Osteocyte (in vitro differentiated cells): ENCODE measurements at places on chromosomes 12 and 14. TPM values are rescaled to one million over a fixed set of nuclear protein-coding genes. Genes with fewer than 3 reads are reported as not detected.
A peak's percentile ranks its signal among the peaks of the same experiment; 100 is the strongest.

DNA sequence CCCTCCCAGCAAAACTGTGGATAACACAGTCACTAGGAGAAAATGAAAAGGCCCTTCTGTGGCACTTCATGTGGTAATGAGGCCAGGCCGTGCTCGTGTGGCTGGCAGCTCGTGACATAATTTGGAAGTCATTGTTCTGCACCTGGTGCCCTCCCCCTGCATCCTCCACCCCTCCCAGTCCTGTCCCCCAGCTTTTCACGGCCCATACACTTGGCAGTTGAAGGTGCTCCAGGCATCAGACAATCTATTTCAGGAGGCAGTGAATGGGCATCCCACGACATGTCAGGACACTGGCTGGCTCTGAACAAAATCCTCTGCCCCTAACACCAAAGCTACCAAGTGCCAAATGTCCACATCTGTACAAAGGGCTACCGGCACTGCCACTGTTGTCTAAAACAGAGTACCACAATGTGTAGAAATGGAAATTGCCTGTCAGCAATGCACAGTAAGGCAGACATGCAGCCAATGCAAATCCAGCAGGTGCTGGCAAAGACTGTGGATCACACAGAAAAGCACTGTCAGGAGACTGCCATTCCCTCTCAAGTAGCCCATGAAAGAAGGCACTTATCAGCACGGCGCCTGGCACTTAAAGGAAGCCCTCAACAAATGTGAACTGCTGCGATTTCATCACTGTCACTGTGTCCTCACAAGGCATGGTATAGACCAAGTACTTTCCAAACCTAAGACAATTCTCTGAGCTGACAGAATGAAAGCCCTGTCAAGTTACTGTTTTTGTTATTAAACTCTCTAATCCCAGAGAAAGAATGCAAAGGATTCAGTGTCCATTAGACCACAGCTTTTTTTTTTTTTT, 39.1 kb downstream of the CORO1C start:
- no peak for DNase-seq

DNA sequence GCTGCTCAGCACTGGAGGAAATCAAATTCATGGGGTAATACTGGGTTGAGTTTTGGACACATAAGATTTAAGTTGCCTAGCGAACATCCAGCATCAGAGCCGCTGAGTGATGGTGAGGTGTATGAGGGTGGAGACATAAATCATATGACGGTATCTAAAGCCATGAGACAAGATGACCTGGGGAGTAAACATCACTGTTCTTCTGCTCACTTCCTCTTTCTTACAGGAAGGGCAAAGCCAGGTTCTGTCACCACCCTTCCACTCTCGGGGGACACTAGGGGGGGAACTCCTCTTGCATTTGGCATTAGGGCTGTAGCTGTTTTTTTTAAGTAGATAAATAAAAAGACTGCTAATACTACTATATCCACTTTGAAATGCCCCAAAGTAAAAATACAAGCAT, 24.0 kb downstream of the PRDM4 start:
- DNase-seq, result no peak

- DNase-seq, result no peak
These were observed 57.4 kb downstream of the PLXNC1 start for GRCh38 chr12:94205822-94206221.

GRCh38 chr14:63269561-63270225, 49.0 kb downstream of the GPHB5 start:
- DNase-seq, result no peak

- DNase-seq, result no peak
These were observed 73.9 kb downstream of the SYT1 start for GRCh38 chr12:78938341-78939084.

DNA sequence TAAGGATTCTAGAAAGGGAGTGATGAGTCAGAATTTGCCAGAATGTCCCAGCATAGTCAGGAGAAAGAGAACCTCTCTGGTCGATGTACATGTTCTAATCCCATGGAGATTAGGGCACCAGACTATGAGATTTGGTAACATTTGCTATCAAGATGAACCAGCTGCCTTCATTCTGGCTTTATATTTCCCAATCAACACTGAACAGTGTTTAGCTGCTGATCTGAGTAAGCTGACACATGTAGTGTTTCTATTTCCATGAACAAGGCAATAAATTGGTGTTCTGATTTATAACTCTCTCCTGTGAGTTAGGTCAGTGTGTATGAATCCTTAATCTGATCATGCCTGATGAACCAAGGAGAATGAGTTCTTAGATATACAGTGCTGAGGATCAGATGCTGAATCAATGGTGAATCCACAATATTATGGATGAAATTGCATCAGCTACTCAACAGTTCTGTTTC, 158.0 kb upstream of the AMIGO2 start:
- no peak for DNase-seq

GRCh38 chr14:95046711-95047681, 110.3 kb downstream of the DICER1 start:
- peak; percentile 83 for DNase-seq

- no peak for DNase-seq
These were observed 105.1 kb downstream of the TMTC3 start for GRCh38 chr12:88247241-88247643.

DNA sequence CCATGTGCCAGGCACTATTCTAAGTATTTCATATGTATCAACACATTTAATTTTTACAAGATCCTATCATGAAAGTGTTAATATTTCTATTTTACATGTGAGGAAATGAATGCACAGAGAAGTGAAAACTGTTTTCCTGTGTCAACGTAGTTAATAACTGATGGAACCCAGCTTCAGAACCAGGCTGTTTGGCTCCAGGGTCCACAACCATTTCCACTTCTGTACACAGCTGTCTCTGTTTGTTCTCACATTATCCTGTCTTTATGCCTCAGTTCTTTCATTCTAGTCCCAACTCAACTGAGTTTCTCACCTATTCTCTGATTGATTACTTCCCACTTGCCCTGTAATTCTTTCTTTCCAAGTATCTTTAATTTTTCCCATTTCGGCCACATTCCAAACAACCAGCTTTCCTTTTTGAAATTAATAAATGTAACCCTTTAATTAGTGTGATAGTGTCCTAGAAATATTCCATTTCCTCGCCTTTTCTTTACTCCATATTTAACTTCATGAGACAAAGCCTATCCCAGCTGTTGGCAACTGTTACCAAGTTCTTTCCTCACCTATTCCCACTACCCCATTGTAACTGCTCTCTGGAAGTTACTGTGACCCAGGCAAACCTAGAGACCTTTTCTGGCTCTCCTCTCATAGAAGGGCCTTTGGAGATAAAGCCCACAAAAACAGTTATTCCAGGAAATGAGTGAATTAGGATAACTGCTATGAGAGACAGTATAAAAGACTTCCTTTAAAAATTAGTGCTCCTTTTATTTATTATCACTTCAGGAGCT, 218.7 kb downstream of the RASSF9 start:
- no peak for DNase-seq

GRCh38 chr12:96238336-96239047, 44.3 kb downstream of the ELK3 start:
- no peak for DNase-seq

DNA sequence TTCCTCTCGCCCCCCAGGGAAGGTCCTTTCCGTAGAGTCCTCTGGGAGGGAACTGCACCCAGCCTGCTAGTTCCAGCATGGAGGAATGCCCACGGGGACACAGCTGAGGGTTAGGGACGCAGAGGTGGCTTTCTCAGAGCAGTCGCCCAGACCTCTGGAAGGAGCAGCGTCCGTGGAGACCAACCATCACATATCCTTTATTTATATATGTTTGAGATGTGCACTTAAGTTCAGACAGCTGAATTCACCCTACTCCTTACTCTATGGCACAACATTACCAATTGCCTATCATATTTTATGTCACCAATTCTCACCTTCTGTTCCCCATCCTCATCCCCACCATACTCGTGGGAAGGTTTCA, 305.6 kb upstream of the DIO3 start:
- DNase-seq, result no peak

FAM90A1 gene
- not detected in 2 replicates for total RNA-seq

VASH1 gene
- total RNA-seq, result 18.9 and 19.5 TPM in 2 replicates

WSCD2 gene
- total RNA-seq, result 0.86 and 0.89 TPM in 2 replicates
